ENCODE measurements at places on chromosomes 6 and 20.

DNA sequence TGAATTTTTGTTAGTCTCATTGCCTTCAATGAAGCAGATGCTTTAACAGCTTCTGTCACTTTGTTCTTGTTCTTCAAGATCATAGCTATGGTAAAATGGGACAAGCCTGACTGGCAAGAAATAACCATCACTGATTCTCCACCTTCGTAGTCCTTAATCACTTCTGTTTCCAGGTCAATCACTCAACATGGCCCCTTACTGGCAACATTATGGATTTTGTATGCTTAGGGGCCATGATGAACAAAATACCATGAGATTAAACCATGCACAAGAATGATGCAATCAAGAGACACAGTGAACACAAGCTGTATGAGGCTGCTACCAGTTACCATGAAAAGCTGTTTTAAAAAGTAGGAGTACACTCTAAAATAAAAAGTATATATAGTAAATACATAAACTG is 32.8 kb downstream of the ADNP start:
- DNase-seq: no peak

GRCh38 chr20:52921340-52921739 is 50.8 kb upstream of the TSHZ2 start:
- no peak for DNase-seq

- no peak for DNase-seq
Observed at GRCh38 chr20:10863337-10864060, 189.7 kb upstream of the JAG1 start.

DNA sequence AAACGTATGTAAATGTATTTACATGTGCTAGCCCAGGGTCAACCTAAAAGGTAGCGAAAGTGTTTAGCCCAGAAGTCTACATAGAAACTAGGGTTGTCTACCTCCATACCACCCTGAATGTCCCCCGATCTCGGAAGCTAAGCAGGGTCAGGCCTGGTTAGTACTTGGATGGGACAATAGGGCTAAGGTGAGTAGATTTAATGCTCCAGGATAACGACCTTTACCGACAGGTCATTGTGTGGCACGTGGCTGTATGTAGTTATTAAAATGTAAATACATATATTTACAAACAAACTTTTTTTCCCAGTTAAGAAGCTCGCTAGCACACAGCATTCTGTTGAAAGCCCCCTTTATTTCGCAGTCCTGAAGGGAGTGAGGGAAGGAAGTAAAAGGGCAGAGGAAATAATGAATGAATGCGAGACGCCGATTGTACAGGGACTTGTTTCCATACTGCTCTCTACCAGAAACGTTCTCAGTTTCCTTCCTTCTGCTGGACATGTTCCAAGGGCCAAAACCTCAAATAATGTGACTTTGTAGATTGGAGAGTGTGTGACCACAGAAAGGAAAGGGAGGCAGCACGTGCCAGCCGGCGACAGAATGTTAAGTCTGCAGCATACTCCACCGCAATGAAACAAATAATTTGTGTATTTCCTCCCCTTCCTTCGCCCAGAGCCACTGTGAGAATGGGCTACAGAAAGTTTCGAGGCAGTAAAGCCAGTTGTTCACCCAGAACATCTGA is 612 bp downstream of the ADAT2 start:
- peak; percentile 31 for DNase-seq

GRCh38 chr6:20148433-20148832 is 63.8 kb downstream of the MBOAT1 start:
- DNase-seq: no peak

DNA sequence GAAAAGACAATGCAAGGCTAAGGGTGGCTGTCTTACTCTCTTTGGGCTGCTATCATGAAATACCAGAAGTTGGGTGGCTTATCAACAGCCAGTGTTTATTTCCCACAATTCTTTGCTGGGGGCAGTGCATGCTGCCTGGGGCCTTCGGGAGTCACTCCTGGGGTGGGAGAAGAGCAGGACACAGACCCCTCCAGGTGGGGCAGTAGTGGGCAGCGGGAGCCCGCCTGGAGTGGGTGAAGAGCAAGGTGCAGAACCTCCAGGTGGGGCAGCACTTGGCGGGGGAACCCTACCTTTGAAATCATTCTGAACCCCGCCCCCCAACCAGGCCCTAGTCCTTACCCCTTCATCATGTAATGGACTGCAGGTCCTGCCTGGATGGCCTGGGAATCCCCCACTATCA is 69.6 kb upstream of the THBS2 start:
- DNase-seq: no peak

Measured in effector CD4-positive, alpha-beta T cell (primary cell).